Body of pancreas (tissue), 4 donors: ENCODE measurements at places on chromosomes 11 and 22.

GRCh38 chr22:39466228-39467006, 9.6 kb downstream of the MGAT3 start:
- DNase-seq = no peak

- peak; percentile 18 for DNase-seq
Measured at GRCh38 chr22:44347549-44347948, 34.8 kb upstream of the SHISAL1 start.

DNA sequence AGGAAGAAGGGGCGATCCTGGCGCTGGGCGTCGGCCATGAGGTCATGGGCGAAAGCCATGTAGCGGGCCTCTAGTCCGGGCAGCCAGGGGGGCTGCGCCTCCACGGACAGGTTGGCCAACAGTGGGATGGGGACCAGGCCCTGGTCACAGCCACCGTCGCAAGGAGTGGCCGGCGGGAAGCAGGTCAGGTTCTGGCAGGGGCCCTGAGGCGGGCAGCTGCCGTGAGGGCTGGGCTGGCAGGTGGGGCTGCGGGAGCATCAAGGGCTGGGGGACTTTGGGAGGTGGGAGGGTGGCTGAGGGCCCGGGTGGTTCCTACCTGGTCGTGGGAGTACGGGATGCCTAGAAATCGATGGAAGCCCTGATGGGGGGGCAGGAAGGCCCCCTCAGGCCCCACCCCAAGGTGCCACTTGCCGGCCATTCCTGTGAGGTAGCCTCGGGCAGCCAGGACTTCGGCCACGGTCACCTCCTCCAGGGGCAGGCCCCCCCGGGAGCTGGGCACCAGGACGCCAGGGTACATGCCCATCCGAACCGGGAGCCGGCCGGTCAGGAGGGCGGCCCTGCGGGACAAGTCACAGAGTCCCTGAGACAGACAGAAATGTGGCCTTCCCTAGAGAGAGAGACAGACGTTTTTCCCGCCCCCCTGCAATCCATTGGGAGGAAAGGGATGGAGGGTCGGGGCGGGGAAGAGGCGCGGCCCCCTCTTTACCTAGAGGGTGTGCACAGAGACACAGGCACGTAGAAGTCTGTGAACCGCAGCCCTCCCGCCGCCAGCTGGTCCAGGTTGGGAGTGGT, 906 bp downstream of the ARSA start:
- DNase-seq = peak; percentile 18

DNA sequence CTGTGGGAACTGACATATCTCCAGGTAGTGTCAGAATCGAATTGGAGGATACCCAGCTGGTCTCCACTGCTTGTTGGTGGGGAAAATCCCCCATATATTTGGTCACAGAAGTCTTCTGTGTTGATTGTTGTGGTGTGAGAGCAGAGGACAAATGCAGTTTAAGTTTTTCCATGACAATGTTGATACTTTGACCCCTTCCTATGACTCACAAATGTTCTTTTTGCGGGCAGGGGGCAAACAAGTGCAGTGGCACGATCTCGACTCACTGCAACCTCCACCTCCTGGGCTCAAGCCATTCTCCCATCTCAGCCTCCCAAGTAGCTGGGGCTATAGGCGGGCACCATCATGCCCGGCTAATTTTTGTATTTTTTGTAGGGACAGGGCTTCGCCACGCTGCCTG, 7.4 kb upstream of the PATL1 start:
- no peak for DNase-seq

DNA sequence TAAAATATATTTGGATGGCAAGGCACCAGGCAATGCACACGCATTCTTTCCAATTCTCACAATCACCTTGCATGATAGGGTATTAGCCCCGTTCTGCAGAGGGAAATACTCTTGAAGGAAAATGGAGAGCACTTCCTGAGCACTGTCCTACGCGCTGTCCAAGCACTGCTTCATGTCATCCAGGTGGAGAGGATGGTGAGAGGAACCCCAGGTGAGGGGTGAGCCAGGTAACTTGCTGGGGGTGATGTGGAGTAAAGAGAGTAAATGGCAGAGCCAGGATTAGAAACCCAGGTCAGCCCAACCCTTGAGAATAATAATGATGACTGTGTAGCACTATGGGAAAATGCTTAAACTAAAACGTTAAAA, 711 bp upstream of the PACSIN2 start:
- no peak for DNase-seq

GRCh38 chr11:44823006-44823405, 96.2 kb downstream of the TSPAN18 start:
- no peak for DNase-seq

DNA sequence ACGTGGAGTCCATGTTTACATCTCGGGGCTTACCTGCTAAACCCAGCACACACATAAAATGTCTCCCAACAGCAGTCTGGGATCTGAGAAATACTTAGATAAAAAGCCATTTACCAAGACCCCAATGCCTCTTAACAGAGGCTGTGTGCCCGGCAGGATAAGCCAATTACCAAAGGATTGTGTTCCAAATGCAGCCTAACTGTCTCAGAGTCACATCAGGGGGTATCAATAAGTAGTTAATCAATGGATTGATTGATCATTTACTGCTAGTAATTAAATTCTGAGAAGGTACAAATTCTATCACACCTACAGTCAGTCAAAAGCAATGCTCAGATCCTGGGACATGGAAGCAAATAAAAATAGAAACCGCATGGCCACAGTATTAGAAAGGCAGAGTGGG, 125.6 kb downstream of the DSCAML1 start:
- no peak for DNase-seq

DNA sequence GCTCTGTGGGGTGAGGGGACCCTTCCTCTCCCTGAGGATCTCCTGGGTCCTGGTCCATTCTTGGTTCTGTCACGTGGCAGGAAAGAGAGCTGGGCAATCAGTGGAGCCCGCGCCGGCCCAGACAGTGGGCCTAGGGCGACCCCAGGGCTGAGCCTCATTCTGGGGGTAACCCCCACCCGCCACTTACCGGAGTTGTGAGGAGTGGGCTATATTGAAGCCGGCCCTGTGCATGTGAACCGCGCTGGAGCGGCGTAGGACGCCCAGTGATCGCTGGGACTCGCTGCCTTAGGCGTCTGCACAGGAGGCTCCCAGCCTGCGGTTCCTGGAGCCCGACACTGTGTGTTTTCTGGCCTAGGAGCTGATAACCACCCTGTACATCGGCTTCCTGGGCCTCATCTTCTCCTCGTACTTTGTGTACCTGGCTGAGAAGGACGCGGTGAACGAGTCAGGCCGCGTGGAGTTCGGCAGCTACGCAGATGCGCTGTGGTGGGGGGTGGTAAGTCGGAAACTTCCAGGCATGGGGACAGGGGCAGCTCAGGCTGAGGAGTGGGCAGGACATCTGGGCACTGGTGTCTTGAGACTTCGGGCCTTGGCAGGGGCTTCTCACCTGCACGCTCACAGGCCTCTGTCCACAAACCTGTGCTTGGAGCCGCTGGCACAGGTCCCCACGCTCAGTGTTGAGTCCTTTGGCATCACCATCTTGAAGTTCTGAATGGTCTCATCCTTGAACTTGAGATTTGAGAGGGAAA, 127.1 kb downstream of the KCNQ1OT1 start:
- DNase-seq = no peak

GRCh38 chr11:79007771-79008402, 432.9 kb downstream of the TENM4 start:
- DNase-seq = no peak

DNA sequence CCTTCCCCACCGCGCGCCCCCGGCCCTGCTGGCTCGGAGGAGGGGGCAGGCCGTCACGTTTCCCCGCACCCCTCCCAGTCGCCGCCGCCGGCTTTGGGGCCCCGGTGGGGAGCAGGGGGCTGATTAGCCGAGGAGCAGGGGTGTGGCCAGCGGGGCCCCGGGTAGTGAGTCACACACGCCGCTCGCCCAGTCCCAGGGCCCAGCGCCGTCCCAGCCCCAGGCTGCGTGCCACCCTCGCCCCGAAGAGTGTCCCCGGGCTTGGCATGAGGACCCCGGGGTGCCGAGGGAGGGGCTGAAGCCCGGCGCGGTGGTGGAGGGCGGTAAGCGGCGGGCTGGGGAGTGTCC, 34.4 kb downstream of the PRDM11 start:
- DNase-seq = peak; percentile 66

DNA sequence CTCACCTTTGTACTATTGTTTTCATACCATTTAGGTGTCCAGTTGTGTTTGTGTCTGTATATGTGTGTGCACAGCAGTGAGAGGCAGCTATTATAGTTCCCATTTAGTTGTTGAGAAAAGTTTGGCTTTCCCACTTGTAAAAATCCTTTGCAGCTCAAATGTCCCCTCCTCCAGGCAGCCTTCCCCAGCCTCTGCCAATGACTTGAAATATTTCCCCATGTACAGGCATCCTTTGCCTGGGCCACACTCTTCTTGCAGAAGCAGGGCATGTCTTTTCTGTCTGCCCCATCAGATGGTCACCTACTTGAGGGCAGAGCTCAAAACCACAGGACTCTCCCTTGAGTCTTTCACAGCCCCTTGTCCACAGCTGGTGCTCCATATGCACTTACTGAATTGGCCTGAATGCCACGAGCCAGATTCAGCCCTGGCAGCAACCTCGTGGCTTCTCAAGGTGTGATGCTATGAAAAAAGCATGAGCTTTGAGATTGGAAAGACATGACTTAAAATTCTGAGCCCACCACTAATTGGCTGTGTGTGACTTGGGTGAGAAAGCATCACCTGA, 39.3 kb downstream of the MYEOV start:
- no peak for DNase-seq

DNA sequence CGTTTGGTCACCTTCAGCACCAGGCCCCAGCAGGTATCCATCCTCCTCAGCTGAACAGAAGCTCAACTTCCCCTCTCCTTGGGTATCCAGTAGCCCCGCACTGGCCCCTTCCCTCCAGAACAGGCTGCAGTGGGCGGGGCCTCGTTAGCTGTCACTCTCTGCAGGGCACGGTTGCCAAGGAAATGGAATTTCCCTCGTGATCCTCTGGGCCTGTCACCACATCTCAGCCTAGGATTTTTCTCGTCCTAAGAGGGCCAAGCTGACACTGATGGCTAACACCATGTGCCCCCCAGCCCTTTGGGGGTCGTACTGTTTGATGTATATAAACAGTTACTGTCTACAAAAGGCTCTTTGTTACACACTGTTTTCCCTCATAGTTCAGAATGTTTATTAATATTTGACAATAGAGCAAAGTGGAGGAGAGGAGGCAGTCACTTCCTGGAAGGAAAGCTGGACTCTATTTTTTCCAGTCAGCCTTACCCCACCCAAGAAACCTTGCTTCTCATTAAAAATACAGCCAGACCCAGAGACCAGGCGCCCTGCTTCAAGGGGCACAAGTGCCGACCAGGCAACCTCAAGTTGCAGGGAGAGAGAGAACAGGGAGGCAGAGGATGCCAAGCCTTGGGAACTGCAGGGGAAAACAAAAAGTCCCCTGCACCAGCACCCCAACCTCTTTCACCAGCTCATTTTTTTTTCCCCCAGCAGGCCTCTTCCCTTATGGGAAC, 44.5 kb downstream of the FEZ1 start:
- peak; percentile 54 for DNase-seq

DNA sequence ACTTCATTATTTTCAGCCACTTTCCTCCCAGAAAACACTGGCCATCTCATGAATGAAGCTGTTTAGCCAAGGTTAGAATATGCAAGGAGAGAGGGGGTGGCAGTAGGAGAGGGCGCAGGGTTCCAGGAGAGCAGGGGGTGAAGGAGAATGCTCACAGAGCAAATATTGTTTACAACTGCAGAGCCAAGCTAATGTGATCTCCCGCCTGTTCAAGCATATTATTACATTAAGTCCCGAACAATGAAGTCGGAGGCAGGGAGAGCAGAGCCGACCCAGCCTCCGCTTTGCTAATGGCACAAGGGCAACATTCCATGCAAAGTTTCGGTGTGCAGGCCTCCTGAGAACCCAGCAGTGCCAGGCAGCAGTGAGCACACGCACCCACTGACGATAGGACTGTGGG, 80.1 kb downstream of the MICAL3 start:
- DNase-seq = no peak

DNA sequence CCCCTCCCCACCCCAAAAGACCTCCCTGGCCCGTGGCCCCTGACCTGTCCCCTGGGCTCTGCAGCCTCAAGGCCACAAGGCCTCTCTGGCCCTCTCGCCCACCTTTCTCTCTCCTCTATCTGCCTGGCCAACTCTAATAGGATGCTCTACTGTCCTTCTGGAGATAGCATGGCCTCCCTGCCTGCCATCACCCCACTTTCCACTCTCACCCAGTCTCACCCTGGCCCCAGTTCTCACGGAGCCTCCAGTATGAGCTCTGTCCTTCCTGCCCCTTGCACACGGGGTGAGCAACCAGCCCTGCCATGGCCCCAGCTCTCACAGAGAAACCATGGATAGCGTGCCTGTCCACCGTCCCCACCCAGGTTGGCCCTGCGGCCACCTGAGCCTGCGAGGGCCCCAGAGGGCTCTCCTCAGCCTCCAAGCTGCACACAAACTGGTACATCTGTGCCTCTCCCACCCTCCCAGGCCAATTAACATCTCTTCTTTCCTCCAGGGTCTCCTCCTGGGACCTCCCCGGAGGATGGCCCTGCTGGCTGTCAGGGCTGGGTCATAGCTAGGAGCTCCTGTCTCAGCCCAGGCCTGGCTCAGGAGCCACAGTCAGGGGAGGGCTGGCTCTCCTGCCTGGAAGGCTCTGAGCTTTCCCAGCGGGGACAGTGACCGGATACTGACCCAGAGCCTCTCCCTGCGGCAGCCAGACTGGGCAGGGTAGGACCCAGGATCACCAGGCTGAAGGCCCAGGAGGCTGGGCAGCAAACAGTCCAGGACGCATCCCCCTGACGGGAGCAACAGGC, 22.3 kb downstream of the RTN4R start:
- no peak for DNase-seq
